ENCODE measurements at places on chromosomes 6 and 20.

DNA sequence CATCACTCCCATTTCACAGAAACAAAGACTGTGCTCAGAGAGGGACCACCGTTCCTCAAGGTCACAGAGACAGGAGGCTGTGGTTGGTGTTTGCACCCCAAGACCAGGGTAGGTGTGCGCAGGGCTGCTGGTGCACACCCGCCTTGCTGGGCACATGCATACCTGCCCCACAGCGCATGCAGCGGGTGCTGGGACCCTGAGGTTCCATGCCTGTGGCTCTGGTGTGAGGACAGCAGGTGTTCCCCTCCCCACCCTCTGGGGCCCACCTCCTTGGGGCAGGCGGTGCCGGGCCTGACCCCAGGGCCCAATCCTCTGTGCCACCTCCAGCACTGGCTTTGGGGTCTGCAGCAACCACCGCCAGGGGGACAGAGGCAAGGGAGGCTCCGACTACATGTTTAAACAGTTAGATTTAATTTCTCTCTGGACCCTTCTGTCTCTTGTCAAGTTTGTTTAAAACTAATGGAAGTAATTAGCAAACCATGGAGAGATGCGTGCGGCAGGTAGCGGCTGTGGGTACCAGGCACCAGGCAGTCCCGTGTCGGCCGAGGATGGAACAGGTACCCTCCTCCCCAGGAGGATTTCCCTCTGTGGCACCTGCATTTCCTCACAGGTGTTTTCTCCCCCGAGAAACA is 327.8 kb downstream of the TAF4 start:
- no peak overlapping the region for H3K4me3 ChIP-seq
- H3K27ac ChIP-seq: no peak overlapping the region
- H3K4me1 ChIP-seq: no peaks in the 10 kb centered on the region
- peaks cover 14% of the 10 kb centered on the region for H3K27me3 ChIP-seq

DNA sequence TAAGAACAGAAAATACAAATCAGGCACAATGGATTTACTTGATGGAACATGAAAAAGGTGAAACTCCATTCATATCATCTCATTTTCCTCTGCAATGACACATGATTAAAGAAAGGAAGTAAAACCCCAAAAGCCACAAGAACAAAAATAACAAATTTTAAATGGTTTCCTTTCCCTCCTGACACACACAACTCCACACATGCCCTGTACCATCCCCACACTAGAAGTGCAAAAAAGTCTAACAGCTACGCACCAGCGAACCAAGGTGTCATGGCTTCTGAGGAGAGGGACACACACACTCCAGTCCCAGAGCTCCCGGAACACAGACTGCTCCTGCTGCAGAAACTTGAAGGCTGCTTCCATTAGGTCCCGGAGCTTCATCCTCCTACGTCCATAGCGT is 25.3 kb downstream of the MDN1 start:
- H3K36me3 ChIP-seq: peaks cover 46% of the 10 kb centered on the region
- H3K27me3 ChIP-seq: no peaks in the 10 kb centered on the region
- peak; percentile 7 for DNase-seq
- peaks cover 27% of the 10 kb centered on the region for H3K4me1 ChIP-seq

GRCh38 chr20:10925767-10926166 is 252.0 kb upstream of the JAG1 start:
- no peaks in the 10 kb centered on the region for H3K36me3 ChIP-seq
- no peak for DNase-seq
- H3K27ac ChIP-seq: no peak overlapping the region

GRCh38 chr20:37354210-37355195 is 8.6 kb downstream of the SRC start:
- H3K4me3 ChIP-seq: no peak overlapping the region
- no peak overlapping the region for H3K27ac ChIP-seq
- no peak for DNase-seq
- no peaks in the 10 kb centered on the region for H3K36me3 ChIP-seq
- H3K27me3 ChIP-seq: no peaks in the 10 kb centered on the region
- peaks cover 31% of the 10 kb centered on the region for H3K4me1 ChIP-seq

GRCh38 chr6:12134991-12135390 is 122.9 kb downstream of the HIVEP1 start:
- DNase-seq: no peak
- no peak overlapping the region for H3K4me3 ChIP-seq
- no peaks in the 10 kb centered on the region for H3K4me1 ChIP-seq
- H3K27ac ChIP-seq: no peak overlapping the region
- H3K27me3 ChIP-seq: no peaks in the 10 kb centered on the region

DNA sequence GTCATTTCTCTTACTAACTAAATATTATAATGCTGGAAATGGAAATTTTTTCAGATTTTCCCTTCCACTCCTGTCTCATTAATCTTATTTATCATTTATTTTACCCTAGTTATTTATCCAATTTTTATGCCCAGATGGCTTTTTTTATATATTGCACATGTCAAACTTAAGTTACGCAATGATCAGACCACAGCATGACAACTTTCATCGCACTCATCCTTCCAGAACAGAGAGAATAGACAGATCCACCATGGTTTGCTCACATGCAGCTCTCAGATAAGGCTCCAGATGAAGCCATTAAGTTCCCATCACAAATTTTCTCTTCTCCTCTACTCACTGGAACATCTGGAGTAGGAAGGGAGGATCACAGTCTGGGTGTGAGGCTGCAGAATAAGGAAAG is 48.7 kb downstream of the MAP7 start:
- H3K27me3 ChIP-seq: no peaks in the 10 kb centered on the region
- H3K4me3 ChIP-seq: no peak overlapping the region
- DNase-seq: peak; percentile 59
- H3K4me1 ChIP-seq: peaks cover 55% of the 10 kb centered on the region
- no peak overlapping the region for H3K27ac ChIP-seq
- no peaks in the 10 kb centered on the region for H3K36me3 ChIP-seq

DNA sequence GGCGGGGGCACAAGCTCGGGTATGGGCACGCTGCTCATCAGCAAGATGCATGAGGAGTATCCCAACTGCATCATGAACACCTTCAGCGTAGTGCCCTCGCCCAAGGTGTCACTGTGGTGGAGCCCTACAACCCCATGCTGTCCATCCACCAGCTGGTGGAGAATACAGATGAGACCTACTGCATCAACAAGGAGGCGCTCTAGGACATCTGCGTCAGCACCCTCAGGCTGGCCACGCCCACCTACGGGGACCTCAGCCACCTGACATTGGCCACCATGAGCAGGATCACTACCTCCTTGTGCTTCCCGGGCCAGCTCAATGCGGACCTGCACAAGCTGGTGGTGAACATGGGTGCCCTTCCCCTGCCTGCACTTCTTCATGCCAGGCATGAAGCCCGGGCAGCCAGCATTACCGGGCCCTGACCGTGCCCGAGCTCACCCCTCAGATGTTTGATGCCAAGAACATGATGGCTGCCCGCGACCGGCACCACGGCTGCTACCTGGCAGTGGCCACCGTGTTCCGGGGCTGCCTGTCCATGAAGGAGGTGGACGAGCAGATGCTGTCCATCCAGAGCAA is 12.8 kb downstream of the GABRR2 start:
- H3K27me3 ChIP-seq: no peaks in the 10 kb centered on the region
- no peak for DNase-seq
- no peak overlapping the region for H3K27ac ChIP-seq
- no peaks in the 10 kb centered on the region for H3K36me3 ChIP-seq
- H3K4me3 ChIP-seq: no peak overlapping the region

DNA sequence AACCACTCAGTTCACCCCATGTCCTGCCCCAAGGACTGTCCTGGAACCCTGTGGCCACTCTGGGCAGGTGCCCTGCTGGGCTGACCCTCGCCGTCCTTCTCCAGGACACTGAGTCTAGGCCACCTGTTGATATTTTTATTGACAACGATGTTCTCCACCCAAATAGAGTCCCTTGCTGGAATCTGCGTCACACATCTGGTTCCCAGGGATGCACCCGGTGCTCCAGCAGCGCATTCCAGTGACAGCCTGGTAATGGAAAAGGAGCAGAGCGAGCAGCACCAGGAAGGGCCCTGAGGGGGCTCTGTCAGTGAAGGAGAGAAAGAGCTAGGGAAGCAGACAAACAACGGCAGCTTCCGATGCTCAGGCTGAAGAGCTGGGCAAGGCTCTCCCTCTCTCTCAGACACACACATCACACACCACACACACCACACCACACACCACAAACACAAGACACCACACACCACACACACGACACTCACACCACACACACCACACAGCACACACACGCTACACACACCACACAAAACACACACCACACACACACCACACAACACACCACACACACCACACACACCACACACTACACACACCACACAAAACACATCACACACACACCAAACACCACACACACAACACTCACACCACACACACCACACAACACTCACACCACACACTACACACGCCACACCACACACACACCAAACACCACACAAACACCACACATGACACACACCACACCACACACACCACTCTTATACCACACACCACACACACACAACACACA is 117.9 kb upstream of the THBS2 start:
- no peaks in the 10 kb centered on the region for H3K36me3 ChIP-seq
- H3K4me1 ChIP-seq: no peaks in the 10 kb centered on the region
- H3K27ac ChIP-seq: no peak overlapping the region
- DNase-seq: peak; percentile 18
- no peaks in the 10 kb centered on the region for H3K27me3 ChIP-seq
- no peak overlapping the region for H3K4me3 ChIP-seq

GRCh38 chr6:57220083-57220703 is 1.9 kb downstream of the RAB23 start:
- DNase-seq: no peak
- no peak overlapping the region for H3K4me3 ChIP-seq
- H3K4me1 ChIP-seq: peaks cover 16% of the 10 kb centered on the region
- H3K27me3 ChIP-seq: no peaks in the 10 kb centered on the region
- no peak overlapping the region for H3K27ac ChIP-seq

DNA sequence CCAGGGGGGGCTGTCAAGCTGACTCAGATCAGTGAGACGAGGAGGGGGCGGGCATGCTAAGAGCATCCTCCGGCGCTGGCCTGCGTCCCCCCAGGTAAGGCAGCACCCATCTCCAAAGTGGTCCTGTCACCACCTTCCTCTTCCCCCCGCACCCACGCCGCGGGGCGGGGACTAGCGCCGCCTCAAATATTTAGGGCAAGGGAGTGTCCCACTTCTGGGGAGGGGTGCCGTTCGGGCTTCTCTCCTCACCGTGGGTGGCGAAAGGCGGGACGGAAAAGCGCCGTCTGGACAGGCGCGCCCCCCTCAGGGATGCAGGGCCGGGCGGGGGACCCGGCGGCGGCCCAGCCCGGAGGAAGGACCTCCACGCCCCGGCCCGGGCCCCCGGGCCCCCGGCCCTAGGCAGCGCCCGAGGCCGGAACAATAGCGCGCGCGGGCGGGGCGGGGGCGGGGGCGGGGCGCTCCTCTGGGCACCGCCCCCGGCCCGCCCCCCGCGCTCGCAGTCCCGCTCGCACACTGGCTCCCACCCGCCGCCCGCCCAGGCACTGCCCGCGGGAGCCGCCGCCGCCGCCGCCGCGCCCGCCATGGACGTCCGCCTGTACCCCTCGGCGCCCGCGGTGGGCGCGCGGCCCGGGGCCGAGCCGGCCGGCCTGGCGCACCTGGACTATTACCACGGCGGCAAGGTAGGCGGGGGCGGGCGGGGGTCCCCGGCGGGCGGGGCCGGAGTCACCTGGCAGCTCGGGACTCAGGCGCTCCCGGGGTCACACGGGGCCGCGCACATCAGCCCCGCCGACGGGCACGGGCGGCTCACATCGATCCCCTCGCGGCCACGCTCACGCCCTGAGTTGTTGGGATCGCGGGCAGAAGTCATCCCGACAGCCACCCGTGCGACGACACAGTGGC is at the start of gene TOX2:
TOX2 (plus strand) TSS at position 542 of the 900 bp plus-strand sequence; CDS start at position 582, 40 bp downstream.
- peaks cover 27% of the 10 kb centered on the region for H3K27me3 ChIP-seq
- no peaks in the 10 kb centered on the region for H3K36me3 ChIP-seq
- no peak within 1 kb of the TSS for H3K27ac ChIP-seq
- H3K4me3 ChIP-seq: peak within 1 kb of the TSS; percentile 8
- peaks cover 16% of the 10 kb centered on the region for H3K4me1 ChIP-seq

GRCh38 chr6:73941892-73942291 is 245.9 kb downstream of the CD109 start:
- H3K4me3 ChIP-seq: no peak overlapping the region
- H3K36me3 ChIP-seq: no peaks in the 10 kb centered on the region
- DNase-seq: peak; percentile 2
- H3K27me3 ChIP-seq: no peaks in the 10 kb centered on the region
- H3K27ac ChIP-seq: no peak overlapping the region
- no peaks in the 10 kb centered on the region for H3K4me1 ChIP-seq

DNA sequence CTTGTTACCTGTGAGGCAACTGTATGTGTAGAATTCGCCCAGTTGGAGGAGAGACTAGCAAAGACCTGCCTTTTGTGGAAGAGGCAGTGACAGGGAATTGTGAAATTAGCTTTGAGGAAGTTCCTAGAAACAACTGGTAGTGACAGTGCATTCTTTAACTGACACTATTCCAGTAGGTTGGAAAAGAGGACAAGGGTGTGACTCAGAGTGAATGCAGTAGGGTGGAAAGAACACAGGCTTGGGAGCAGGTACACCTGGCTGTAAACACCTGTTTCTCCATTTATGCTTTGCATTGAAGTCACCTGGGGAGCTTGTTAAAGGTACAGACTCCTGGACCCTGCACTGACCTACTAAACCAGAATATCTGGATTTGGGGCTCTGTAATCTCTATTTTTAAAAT is 295.7 kb downstream of the PHACTR1 start:
- H3K4me1 ChIP-seq: peaks cover 36% of the 10 kb centered on the region
- DNase-seq: no peak
- no peak overlapping the region for H3K27ac ChIP-seq
- H3K4me3 ChIP-seq: no peak overlapping the region

DNA sequence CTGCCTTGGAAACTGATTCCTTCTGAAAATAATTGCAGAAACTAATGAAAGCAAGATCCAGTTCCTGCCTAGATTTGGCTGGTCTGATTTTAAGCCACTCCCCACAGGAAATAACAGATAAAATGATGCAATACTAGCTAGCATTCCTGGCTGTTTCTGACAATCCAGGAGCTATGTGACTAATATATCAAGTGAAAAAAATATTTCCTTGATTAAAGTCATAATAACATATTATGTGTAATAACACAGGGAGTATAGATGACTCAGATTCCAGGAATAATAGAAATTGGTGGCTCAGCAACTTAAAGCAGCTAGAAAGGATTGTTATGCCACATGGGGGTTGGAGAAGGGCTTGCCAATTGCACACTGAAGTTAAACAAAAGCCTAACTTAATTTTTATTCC is 182.7 kb upstream of the SALL4 start:
- DNase-seq: no peak
- H3K4me3 ChIP-seq: no peak overlapping the region
- no peaks in the 10 kb centered on the region for H3K27me3 ChIP-seq
- no peak overlapping the region for H3K27ac ChIP-seq

- no peak overlapping the region for H3K27ac ChIP-seq
- DNase-seq: no peak
- no peaks in the 10 kb centered on the region for H3K36me3 ChIP-seq
- no peaks in the 10 kb centered on the region for H3K27me3 ChIP-seq
Observed at GRCh38 chr6:132749111-132749510, 8.6 kb downstream of the VNN2 start.

DNA sequence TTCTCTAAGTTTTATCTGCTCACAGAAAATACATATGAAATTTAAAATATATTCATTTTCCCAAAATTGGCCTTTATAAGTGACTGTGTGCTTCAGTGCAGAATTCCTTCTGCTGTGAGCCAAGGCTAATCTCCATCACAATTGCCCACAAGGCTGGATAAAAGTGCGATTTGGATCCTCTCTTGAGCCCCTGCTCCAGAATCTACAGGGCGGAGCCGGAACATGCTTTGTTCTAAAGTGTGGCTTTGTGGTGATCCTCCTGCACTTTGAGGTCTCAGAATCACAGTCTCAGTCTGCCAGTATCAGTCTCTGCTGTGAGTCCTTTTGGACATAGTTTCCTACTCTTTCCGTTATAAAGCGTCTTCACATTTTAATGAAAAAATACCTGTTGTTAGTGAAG is 28.9 kb downstream of the SMOC2 start:
- no peak overlapping the region for H3K4me3 ChIP-seq
- H3K36me3 ChIP-seq: no peaks in the 10 kb centered on the region
- no peaks in the 10 kb centered on the region for H3K4me1 ChIP-seq
- H3K27ac ChIP-seq: no peak overlapping the region
